ENCODE measurements at places on chromosomes 12 and 14.
A peak's percentile ranks its signal among the peaks of the same experiment; 100 is the strongest.

DNA sequence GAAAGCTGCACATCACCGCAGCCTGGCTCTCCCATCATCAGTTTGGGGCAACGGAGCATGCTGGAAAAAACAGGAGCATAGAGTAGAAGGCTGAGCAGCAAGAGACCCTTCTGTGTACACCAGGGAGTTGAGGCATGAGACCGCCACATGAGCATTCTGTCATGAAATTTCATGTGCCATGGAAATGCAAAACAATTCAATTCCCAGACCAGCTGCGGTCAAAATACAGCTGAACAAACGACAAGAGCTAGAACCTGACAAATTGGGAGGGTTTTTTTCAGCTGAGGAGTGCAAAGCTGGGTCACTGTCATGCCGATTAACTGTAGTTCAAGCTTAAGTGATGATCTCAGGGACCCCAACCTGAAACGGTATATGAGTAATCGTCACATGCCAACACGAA, 37.1 kb downstream of the TMEM30B start:
- DNase-seq = no peak

DNA sequence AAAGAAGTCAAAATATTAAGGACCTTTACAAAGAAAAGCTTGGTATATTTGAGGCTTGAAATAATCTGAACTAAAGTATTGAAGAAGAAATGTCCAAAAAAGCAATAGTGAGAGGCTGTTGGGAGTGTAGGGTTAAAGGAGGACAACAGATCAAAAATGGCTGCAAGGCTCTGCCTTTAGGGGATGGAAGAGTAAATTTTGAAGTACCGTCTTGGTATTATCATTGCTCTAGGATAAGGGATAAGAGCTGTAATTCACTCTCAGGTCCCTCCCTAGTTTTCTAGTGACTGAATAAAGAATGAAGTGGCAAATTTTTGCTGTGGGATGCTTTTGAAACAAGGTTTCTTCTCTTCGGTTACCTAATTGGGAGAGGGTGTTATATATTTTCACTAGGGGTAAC, 38.7 kb downstream of the LEMD3 start:
- no peak for DNase-seq

DNA sequence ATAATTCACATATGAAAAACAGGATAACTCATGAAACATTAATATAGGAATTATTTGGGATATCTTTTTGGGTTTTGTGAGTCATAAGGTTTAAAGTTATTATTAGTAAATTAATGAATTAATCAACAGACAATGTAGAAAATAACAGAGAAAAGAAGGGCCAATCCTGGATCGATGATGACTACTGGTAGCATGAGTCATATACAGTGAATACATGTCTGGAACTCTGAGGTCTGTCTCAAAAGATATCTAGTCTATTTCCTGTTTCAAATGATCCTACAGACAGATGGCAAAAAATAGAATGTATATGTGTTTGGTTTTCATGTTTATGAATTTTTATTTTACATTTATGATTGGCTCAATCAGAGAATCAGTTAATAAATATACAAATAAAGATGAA, 86.4 kb upstream of the RTL1 start:
- DNase-seq = no peak

GRCh38 chr14:63421226-63421625, 102.5 kb upstream of the GPHB5 start:
- DNase-seq = no peak

- DNase-seq = no peak
These were observed 445.7 kb upstream of the SYT1 start for GRCh38 chr12:78418919-78419318.

- no peak for DNase-seq
These were observed 18.9 kb upstream of the FIGNL2 start for GRCh38 chr12:51867371-51867770.

- peak; percentile 46 for DNase-seq
These were observed 1.4 kb upstream of the ABCD2 start for GRCh38 chr12:39620659-39621658.

GRCh38 chr12:106429043-106429552, 71.5 kb downstream of the POLR3B start:
- no peak for DNase-seq

DNA sequence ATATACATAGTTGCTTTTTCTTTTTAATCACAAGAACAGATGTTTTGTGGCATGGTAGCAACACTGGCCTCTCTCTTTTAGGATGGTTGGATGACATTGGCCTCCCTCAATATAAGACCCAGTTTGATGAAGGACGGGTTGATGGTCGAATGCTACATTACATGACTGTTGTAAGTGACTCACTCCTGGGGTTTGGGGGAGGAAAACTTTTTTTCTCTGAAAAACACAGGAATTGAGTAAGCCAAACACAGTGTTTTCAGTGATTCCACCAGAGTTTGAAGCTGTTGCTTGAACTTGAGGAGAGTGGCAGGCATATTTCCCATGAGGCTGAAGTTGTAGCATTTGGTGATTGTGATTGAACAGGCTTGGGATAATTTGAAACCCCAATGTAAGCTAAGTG, 13.7 kb upstream of the REP15 start:
- peak; percentile 2 for DNase-seq

DNA sequence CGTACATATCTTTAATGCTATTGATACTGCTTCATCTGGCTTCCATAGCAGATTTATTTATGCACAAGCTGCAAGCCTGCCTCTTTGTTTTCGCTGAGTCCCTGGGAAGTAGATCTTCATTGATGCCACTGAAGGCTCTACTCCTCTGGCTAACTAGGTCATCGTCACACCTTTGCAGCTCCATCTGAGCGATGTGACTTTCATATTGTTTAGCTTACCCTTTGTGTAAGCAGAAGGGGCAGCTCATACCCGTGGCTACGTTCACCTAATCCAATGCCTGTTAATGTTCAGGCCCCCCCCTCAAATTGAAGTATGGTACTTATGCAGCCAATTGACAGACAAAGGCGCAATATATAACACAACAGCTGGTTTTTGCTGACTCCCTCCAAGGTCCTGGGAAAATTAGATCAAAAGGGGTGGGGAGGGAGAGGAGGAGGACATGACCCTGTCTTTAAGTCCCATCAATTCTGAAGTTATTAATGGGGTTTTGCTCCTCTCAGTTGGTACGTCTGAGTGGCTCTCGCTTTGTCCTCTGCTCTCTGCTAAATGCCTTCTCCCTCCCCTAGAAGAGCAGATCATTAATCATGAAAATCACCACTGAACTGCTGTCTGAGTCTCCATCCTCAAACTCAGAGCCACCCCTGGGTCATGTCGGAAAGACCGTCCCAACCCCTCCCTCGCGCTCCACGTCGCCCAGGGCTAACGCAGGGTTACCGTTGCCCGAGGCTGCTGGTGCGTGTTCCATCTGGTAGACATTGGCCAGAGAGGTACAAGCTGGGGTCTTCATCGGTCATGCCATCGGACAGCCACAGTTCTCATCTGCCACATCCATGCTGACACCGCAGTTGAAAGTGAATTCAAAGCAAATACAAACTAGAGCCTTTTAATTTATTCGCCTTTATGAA, 128.8 kb downstream of the ADGRD1 start:
- DNase-seq = no peak

- no peak for DNase-seq
These were observed 397.4 kb downstream of the RAD51B start for GRCh38 chr14:68216957-68217356.

DNA sequence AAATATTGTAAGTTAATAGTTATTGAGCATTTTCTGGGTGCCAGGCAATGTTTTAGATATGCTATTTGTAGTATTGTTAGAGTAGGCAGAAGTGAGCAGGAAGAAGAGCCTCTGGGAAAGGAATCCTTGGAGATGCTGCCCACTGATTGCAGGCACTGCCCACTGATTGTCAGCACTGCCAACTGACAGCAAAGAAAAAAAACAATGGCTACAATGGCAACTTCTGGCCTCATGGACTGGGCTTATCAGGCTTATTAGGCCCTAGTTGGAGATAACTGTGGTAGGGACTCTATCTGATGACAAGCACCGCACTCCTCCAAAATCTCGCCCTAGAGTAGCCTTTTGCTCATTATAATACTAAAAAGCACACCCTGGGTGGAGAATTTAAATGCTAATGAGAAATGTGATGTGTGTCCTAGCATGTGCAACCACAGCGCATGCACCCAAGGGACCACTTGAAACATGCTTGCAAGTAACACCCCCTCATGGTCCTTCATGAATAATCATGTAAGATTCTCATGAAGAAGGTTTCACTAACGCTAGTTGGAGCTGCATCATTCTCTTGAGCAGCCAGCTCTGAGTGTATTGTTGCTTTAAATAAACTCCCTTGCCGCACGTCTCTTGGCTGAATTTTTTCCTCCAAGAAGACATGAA, 103.5 kb upstream of the PPP4R3A start:
- DNase-seq = no peak

DNA sequence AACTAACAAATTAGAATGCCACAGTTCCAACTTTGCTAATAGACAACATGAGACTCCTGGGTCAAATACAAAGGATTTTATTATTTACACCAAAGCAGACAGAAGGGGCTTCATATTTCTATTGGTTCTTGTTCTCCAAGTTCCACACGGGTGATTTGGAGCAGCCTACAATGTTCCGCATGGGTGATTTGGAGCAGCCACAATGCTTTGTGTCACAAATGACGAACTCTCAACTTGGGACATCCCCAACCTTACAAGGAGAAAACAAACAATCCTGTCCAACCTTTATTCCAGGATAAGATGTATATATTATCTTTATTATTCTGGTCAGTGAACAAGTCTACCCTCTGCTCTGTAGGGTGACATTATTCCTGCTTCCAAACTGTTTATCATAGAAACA, 694.3 kb upstream of the MGAT4C start:
- no peak for DNase-seq

GRCh38 chr14:31449971-31450610, 7.2 kb downstream of the DTD2 start:
- peak; percentile 15 for DNase-seq

DNA sequence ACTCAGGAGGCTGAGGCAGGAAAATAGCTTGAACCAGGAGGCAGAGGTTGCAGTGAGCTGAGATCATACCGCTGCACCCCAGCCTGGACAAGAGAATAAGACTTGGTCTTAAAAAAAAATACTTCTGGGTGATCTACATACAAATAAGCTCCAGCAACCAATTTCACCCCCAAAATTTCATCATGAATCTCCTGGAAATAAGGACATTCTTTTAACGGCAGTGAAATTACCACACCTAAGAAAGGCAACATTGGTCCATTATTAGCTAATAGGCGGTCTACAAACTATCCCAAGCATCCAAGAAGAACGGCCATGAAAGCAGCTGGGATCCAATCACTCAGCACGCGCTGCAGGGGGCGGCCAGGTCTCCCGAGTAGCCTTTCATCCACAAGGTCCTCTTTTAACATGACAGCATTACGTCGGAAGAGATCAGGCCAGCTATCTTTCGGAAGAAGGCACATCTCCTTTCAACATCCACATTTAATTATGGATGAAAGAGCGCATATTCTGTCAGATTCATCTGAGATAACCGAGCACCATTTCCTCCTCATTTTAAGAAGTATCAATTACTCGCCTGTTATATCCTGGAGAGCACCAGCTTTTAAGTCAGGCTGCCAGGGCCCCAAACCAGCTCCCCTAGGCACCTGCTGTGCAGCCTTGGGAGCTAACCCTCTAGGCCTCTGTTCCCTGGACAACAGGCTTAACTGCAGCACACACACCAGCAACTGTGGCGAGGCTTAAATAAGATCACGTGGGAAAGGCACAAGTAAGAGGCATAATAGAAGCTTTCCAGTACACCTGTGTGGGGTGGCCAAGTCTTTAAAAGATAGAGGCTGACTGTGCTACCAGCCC, 4.2 kb downstream of the SLC15A4 start:
- no peak for DNase-seq

DNA sequence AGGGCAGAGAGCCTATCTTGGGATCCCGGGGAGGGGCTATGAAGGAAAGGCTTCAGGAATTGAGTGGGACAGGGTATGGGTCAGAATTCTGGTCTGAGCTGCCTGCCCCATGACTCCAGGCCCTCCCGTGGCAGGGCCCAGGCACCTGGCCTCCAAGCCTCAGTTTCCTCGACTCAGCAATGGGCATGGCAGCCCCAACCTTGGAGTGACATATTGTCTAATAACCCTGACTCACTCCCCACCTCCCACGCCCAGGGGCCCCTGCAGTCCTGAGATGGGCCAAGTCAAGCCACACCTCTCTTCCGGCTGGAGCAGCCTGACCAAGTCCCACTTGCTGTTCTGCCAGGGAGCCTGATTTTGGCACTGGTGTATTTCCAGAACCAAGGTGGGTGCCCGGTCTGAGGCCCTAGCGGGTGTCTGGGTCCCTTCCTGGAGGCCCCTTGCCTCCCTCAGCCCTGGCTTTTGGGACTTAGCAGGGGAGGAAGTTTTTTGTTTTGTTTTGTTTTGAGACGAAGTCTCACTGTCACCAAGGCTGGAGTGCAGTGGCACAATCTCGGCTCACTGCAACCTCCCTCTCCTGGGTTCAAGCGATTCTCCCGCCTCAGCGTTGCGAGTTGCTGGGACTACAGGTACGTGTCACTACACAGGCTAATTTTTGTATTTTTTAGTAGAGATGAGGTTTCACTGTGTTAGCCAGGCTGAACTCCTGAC, 40.3 kb upstream of the RCOR1 start:
- peak; percentile 28 for DNase-seq

DNA sequence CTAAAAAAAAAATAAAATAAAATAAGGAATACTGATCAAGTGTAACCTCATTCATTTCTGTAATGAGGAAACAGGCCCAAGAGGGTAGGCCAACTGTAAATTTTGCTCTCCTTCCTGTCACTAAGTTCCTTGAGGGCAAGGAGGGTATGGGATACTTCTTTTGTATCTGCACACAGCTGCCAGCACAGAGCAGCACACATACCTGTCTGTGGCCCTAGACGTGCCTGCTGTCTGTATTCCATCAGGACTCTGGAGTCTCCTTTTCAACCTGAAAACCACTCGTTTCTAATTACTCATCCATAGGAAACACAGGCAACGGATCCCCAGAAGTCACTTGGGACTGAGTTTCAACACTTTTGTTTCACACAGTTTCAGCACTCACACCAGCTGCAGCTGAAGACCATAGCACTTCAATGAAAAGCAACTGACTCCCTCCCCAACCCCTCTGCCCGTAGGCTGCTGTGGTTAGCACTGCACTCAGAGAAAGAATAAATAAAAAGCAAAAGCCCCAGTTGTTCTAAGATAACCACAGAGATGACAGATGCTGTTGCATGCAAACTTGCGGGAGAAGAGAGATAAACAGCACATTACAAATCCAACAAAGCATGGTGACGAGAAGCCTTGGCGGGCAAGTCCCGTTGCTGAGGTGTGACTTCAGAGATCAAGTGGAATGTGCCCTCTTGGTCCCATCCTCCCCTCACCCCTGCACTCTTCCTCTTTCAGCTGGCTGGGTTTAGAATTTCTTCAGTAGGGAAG, 24.9 kb downstream of the CRACR2A start:
- DNase-seq = peak; percentile 96

Data from MV-4-11 (cell line).